ENCODE measurements at places on chromosomes 2 and 18. TPM values are rescaled to one million over a fixed set of nuclear protein-coding genes. Genes with fewer than 3 reads are reported as not detected.
A peak's percentile ranks its signal among the peaks of the same experiment; 100 is the strongest.

Gene SAG
- not detected for total RNA-seq

Gene GPR75
- 4.2 TPM for total RNA-seq

Gene LBX2
- total RNA-seq: 11.4 TPM

Gene MEP1B
- not detected for total RNA-seq

Gene GALNT5
- 6.8 TPM for total RNA-seq

GRCh38 chr2:109331896-109332848 is 203.2 kb downstream of the SH3RF3 start:
- H3K27me3 ChIP-seq: no peaks in the 10 kb centered on the region
- H3K27ac ChIP-seq: no peak overlapping the region
- H3K36me3 ChIP-seq: no peaks in the 10 kb centered on the region
- no peaks in the 10 kb centered on the region for H3K4me1 ChIP-seq

DNA sequence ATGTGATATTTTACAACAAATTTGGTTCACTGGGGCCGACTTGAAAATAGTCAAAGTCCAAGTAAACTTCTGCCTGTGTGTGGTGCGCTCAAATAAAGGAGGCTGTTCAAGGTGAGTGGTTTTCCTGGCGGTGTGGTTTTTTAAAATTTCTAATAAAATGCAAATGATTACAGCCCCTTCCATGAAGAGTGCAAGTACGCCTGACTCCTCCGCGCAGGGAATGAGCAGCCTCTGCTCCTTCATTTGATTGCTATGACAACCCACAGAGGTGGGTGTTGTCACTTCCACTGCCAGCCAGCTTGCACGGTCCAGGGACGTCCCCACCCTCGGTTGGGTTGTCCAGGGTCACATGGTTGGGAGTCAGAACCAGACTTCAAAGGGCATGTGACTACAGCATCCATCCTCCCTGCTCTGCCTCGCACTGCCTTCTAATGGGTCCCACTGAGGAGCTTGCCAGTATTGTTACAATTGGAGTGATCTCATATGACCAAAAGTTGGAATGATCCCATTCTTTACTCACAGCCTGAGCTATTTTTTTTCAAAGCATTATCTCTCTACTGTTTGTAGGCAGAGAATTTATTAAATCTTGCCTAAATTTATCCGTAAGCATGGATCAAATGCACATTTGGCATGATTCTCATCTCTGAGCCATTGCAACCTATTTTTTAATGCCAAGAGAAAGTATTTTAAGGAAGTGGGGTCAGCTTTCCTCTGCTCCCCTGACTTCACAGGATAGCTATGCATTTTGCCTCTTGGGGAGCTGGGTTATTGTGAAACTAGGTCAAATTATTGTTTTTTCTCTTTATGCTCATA is 121.3 kb downstream of the AGAP1 start:
- no peak for DNase-seq
- H3K4me1 ChIP-seq: no peaks in the 10 kb centered on the region

GRCh38 chr2:32715981-32716380 is 88.1 kb downstream of the TTC27 start:
- no peaks in the 10 kb centered on the region for H3K27me3 ChIP-seq
- H3K36me3 ChIP-seq: no peaks in the 10 kb centered on the region
- H3K27ac ChIP-seq: no peak overlapping the region
- DNase-seq: no peak

- H3K4me1 ChIP-seq: peaks cover 34% of the 10 kb centered on the region
- DNase-seq: peak; percentile 51
- peak overlapping the region; percentile 78 for H3K27ac ChIP-seq
- H3K27me3 ChIP-seq: no peaks in the 10 kb centered on the region
Measured at GRCh38 chr2:62293490-62294271, 97.8 kb downstream of the B3GNT2 start.

Data from Caco-2 (cell line).